ENCODE measurements at places on chromosomes 6 and 20.

GRCh38 chr6:147201885-147202515 is 2.2 kb upstream of the STXBP5 start:
- DNase-seq: peak; percentile 93

DNA sequence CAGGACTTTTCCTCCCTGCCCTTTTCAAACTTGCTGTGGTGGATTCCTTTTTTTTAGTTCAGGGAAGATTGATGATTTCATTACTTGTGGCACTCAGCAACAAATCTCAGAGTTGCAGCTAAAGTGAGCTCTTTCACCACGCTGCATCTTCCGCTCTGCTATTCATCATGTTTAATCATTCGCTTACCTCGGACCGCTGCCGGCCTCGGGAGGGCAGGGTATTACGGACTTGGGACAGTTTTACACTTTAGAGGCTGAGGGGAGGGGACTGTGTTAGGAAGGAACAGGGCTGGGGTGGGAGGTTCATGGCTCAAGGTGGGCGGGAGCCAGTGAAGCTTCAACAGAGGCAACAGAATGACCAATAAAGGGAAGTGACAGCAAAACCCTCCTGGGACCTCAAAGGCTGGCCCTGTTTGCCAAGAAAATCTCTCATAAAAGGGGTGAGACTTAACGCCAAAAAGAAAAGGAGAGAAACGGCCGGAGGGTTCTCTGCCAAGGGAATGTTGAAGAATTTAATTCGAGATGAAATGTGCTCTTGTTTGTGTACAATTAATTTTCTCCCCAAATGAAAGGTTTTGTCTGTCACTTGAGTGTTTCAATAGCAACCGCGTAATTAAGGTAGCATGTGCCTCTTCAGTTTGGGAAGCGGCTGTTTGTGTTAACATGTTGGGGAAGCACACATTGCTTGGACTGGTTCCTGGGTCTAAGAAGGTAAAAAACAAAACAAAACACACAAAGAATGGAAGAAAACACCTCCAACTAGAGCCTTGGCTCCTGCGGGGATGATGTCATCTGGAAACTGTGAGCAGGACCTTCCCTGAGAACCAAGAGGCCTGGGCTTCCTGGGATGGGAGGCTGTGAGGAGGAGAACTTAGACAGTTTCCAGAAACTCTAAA is 72.5 kb upstream of the SULF2 start:
- no peak for DNase-seq

DNA sequence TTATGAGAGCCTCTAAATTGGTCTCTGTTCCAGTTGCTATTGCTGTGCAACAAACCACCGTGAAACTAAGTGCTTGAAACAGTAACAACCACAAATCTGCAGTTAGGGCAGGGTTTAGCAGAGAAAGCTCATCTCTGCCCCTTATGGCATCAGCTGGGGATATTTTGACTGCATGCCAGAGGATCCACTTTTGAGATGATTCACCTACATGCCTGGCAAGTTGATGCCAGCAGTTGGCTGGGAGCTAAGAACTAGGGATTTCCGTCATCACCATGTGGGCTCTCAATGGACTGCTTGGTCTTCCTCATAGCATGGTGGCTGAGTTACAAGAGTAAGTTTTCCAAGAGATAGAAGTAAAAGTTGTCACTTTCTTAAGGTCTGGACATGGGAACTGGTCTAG is 35.1 kb downstream of the PLCB4 start:
- no peak for DNase-seq

- no peak for DNase-seq
These were observed 71.5 kb downstream of the EPB41L2 start for GRCh38 chr6:130991422-130992137.
